ENCODE measurements at places on chromosomes 11 and 22.

DNA sequence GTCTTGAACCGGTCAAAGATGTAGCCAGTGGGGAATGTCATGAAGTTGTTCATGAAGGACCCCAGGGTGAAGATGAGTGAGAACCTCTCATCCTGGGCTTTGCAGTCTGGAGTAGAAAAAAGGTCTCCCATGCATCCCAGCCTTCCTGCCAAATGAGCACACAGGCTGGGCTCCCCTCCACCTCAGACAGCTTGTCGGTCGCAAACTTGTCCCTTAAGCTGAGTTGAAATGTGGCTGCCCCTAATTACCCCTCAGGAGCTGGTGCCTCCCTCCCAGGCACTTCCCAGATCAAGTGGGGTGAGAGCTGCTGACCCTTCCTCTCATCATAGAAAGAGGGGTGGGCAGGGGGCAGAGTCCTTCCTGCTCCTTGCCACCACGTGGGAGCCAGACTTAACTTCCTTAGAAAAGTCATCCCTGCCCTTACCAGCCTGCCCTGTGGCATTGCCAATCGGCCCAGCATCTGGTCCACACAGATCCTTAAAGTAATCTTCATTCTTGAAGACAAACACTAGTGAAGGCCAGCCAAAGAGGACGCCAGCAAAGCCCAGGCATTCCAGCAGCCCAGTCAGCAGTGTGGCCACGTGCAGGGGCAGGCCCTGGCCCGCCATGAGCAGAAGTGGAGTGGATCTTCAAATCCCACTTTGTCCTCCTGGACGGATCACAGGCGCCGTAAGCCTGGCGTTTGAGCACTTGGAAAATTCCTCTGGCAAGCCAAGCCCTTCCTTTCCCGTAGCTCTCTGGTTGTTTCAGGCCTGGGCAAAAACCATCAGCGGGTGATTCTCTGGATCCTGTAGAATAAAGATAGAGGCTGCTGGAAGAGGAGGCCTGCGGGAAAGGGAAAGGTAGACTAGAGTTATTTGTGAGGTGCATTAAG lies 1.1 kb downstream of the SLC43A3 start:
- DNase-seq, result no peak

- no peak for DNase-seq
Observed at GRCh38 chr22:38018938-38019827, 34.8 kb upstream of the SOX10 start.

GRCh38 chr11:110762590-110762989 lies 50.4 kb upstream of the ARHGAP20 start:
- DNase-seq, result no peak

DNA sequence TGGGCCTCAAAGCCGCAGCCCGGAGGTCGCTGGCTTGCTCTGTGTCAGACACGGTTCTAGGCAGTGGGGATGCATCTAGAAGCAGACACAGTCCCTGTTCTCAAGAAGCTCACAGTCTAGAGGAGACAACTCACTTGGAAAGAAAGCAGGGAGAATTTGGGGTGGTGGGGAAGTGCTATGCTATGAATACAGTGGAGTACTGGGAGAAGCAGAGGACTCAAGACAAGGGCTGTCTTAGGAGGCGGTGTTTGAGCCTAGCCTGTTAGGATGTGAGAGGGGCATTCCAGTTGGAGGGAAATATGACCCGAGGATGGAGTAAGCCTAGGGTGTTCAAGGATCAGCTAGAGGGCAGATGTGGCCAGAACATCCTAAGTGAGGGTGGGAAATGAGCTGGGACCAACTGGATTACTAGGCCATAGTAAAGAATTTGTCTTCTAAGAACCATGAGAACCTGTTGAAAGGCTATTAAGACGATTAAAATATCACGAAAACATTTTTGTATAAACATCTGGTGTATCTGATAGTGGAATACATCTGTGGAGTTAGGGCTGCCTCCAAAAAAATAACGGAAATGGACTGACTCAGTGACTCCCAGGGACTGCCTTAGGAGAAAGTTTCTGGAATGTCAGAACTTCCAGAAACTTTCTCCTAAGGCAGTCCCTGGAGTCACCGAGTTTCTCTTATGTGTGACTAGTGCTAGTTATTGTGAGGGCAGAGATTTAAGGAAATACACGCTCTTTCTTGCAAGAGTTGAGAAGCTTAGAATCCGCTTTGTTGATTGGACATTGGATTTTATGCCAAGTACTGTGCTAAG lies 1.1 kb upstream of the PITPNB start:
- no peak for DNase-seq

DNA sequence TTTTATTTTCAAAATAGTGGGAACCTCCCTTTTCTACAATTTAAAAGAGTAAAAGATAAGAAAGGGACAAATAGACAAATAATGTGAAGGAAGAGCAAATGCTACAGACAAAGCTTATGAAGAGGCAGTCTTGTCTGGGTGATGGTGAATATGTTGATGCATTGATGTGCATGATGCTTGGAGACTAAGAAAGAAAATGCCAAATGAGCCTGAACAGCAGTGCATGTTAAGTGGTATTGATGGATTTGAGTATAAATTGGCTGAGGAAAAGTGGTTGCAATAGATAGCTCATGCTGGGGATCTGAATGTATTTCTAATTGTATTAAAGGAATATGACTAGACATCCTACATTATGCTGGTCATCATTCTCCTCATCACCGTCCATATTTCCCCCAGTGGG lies 268.6 kb upstream of the ANO5 start:
- no peak for DNase-seq

GRCh38 chr11:34488855-34489557 lies 24.6 kb downstream of the ELF5 start:
- DNase-seq, result no peak

DNA sequence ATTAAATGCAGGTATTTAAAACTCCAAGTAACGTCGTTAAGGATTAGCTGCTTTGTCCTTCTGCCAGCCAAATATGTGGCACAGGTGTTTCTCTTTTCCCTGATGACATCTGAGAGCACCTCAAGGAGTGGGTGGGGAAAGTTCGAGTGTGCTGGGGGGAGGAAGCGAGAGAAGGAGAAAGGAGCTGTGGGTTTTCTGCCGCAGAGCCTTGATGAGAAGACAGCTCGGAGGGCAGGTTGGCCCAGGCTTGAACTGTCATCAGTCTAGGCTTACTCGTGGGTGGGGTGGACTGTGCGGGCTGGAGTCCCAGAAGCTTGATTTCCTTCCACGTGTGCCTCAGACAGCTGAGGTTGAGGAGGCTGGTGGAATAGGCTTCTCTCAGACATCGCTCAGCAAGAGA lies 15.2 kb upstream of the SORL1-AS1 start:
- no peak for DNase-seq

DNA sequence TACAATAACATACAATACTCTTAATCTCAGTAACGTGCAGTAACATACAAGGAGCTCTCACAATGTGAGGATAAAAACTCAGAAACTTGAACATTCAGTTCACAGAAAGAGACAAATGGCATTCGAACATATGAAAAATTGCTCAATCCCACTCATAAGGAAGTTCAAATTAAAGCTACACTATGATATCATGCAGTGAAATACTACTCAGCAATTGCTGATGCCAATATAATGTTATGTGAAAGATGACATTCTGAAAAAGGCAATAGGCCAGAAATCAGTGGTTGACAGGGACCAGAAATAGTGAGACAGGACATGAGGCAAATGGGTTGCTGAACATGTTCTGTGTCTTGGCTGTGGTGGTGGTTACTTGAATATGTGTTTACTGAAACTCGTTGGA lies 33.7 kb upstream of the PITPNB start:
- DNase-seq, result no peak

- no peak for DNase-seq
Observed at GRCh38 chr11:61103851-61104423, 1.6 kb downstream of the CD5 start.

GRCh38 chr22:26442086-26442756 lies 13.2 kb downstream of the ASPHD2 start:
- DNase-seq, result no peak

GRCh38 chr11:128523641-128524040 lies 63.7 kb downstream of the ETS1 start:
- DNase-seq, result no peak

DNA sequence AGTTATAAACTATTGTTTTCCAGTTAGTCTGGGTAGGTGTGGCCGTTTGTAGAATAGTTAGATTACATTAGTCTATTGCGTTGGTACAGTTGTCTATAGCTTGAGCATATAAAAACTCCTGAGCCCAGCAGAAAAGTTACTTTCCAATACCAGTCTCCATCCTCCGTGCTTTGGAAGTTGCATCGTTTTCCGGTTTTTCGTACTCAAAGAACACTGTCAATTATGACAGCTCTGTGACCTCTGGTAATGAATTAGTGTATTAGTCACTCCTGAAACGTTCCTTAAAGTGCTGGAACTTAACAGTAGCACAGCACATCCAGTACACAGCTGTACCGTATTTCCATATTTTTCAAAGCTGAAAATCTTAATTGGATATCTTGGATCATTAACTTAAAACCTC lies 808 bp upstream of the MSANTD2 start:
- DNase-seq, result no peak

GRCh38 chr11:8180469-8180868 lies 11.6 kb upstream of the RIC3 start:
- no peak for DNase-seq

DNA sequence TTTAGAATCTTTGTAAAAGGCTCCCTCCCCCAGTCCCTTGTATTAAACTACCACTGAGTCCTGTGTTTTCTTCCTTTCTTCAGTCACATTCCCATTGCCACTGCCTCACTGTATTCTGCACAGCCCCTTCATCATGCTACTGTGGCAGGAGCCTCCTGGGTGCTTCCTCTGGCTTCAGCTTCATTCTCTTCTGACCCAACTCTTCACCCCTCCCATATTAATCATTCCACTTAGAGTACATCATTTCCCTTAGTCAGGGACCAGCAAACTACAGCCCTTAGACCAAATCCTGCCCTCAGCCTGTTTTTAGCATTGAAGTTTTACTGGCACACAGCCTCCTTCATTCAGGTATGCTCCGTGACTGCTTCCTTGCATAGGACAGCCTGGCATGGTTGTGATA lies 127.7 kb upstream of the MTNR1B start:
- DNase-seq, result no peak

DNA sequence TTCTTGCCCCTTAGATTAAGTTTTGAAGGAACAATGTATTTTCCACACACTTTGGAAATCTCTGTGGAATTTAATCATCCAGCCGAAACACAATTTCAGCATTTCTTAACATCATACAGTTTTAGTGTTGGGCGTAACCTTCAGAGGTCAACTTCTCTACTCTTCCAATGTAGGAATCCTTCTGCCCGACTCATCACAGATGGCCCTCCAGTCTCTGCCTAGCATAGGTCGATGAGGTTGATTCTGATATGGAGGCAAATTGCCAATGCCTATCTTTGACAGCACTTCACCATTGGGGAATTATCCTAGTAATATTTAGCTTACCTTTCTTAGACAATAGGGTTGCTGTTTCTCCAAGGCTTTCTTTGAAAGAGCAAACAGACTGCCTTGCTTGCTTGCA lies 175.7 kb upstream of the TTC12 start:
- DNase-seq, result no peak

- no peak for DNase-seq
Observed at GRCh38 chr11:61115498-61116224, 13.4 kb downstream of the CD5 start.

DNA sequence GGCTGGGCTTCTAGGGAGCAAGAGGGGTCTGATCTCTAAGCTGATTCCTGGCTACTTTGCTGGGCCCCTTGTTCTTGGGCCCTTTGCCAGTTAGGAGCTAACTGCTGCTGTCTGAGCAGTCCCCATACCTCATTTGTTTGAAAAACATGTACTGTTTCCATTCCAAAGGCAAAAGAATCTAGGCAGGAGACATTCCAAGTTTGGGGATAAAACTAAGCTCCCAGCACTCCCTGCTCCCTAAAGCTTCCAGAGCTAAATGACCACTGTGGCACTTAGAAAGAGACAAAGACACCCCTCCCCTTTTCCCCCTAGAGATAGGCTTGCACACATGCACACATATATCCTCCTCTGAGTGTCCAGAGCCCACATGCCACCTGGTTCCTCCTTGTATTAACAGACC lies 22.7 kb upstream of the RRM1 start:
- DNase-seq, result no peak

DNA sequence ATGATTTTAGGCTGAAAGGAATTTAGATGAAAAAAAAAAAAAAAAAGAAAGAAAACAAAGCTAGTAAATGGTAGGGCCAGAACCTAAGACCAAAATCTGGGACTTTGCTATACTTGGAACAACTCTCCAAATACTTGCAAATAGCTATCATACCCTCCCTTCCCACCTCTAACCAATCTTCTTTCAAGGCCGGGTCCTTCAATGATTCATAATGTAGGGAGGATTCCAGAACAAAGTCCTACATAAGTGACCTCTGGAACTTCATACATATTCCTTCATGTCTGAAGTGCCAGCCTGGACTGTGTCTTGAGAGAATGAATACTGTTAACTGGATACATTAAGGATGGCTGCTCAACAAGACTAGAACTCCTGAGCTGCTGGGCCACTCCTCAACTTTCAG lies 9.9 kb downstream of the STK33 start:
- no peak for DNase-seq

DNA sequence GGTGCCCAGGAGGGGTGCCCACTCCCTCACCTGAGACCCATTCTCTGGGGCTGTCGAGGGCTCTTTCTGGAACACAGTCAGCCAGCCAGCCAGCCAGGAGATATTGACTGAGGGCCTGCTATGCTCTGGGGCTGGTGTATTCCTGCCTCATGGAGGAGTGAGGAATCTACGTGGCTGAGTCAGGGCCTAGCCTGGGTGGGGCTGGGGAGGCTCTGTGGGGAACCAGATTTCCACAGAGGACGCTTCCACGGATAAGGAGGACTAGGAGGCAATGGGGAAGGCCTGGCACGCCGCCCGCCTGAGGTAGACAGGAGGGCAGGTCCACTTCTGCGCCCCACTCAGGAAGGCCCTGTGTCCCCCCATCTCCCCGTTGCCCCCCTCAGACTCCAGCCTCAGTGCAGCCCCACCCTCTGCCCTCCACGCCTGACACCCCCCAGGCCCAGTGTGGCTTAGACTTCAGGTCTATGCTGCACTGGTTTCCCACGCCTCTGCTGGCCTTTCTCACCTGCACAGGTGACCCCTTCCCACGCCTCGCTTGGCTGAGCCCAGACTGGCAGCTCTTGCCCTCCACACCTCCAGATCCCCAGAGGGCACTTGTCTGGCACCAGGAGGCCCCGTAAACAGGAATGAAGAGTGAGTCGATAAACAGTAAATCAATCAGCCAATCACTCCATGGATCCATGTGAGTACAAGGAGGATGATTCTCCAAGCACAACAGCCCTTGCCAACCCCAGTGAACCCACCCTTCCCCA lies 37.5 kb downstream of the MACROD1 start:
- no peak for DNase-seq

- no peak for DNase-seq
Observed at GRCh38 chr11:127109796-127110480, 109.4 kb upstream of the KIRREL3 start.

Measured in cortex of kidney (tissue), 1 donor.